ENCODE measurements at places on chromosomes 4 and X.

DNA sequence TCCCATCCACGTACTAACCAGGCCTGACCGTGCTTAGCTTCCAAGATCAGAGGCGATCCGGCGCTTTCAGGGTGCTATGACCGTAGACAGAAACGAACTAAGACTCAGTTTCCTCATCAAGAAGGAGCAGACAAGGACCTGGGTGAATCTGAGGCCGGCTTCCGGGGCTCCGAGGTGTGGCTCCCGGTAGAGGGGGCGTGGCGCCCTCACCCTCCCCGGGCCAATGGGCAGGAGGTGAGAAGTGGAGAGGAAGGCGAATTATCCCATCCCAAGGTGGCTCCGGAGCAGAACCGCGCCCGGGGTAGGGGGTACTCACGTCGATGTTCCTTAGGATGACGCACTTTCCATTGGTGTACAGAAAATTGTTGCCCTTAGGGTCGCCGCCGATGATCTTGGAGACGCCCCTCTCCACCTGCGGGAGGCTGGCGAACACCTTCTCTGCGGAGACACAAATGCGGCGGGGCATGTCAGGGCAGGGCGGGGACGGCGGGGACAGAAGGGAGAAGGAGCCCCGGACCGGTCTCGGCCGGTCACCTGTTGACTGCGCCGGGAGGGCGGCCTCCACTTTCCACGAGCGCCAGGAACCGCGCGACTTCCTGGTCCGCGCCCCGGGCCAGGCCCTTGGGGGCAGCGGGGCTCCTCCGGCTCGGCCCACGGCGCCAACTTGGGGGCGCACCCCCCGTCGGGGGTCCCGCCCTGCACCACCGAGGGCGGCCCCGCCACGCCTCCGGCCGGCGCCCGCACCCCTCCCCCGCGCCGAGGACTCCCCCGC, 616 bp downstream of the WDR1 start:
- DNase-seq = peak; percentile 57

DNA sequence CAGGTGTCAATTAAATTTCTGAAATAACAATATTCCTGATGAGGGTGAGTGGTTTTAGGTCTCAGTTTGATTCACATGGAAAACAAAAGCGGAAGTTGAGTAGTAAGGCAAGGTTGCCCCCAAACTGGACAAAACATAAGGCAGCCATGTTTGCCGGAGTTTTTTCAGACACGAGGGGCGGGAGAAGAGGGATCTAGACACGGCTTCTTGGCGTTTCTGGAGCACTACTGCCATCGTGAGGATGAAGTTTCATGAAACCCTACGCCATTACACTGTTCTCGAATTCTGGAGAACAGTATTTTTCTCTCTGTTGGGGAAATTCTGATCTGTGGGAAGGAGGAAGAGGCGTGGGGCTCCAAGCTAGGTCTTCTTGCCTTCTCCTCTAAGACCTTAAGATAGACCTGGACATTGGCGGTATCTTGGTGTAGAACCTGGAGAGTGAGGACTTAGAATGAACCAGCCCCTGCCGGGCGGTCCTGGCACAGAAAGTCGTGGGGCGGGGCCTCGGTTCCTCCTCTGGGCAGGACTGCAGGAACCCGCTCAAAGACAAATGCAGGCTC, 160.3 kb downstream of the OR13H1 start:
- no peak for DNase-seq

DNA sequence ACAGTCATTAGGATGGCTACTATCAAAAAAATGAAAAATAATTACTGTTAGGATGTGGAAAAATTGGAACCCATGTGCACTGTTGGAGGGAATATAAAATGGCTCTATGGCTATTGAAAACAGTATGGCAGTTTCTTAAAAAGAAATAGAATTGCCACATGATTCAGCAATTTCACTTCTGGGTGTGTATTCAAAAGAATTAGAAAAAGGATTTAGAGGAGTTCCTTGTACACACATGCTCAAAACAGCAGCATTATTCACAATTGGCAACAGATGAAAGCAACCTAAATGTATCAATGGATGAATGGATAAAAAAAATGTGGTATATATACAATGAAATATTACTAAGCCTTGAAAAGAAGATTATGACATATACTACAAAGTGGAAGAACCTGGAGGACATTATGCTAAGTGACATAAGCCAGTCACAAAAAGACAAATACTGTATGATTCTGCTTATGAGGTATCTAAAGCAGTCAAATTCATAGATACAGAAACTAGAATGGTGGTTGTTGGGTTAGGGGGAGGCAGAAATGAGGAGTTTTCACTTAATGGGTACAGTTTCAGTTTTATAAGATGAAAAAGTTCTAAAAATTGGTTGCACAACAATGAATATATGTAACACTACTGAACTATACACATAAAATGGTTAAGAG, 123.2 kb downstream of the ELOVL6 start:
- DNase-seq = no peak

DNA sequence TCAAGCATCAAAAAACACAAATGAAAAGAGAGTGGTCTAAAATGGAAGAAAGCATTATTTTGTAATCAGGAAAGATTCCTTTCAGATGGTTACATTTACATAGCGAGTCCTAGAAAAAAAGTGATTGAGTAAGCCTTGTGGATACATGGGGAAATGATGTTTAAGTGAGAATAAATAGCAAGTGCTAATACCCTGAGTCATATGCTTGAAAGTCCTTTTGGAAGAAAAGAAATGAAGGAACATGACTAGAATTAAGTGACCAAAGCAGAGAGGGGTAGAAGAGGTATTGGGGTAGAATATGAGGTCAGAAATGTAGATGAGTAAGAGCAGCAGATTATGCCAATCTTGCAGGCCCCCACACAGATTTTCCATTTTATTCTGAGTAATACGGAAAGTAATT, 814.8 kb upstream of the GRID2 start:
- no peak for DNase-seq

DNA sequence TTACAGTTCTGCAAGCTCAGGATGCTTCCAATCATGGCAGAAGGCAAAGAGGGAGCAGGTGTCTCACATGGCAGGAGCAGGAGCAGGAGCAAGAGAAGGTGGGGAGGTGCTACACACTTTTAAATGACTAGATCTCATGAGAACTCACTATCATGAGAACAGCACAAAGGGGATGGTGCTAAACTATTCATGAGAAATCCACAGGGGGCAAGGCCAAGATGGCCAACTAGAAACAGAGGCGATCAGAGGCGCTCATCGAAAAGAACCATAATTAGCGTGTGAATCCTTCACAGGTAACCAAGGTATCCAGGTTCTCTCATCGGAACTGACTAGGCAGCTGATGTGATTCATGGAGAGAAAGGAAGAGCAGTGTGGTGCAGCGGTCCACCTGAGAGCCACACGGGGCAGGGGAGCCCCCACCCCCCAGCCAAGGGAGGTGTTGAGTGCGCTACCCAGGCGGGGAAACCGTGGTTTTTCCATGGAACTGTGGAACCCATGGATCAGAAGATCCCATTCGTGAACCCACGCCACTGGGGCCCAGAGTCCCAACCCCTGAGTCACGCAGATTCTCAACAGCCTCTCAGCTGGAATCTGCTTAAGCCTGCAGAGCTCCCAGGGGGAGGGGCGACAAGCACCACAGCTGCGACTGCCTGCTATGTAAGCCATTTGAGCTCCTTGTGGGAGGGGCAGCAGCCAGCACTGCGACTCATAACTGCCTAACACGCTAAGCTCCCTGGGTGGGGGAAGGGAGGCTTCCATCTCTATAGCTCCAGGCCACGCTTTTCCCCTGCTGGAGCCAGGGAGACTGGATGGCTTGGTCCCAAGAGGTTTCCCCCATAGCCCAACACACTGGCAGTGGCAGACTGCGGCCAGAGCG, 46.7 kb downstream of the FGF16 start:
- no peak for DNase-seq

- DNase-seq = no peak
These were observed 526.0 kb downstream of the CFAP47 start for GRCh38 chrX:36445566-36445965.

DNA sequence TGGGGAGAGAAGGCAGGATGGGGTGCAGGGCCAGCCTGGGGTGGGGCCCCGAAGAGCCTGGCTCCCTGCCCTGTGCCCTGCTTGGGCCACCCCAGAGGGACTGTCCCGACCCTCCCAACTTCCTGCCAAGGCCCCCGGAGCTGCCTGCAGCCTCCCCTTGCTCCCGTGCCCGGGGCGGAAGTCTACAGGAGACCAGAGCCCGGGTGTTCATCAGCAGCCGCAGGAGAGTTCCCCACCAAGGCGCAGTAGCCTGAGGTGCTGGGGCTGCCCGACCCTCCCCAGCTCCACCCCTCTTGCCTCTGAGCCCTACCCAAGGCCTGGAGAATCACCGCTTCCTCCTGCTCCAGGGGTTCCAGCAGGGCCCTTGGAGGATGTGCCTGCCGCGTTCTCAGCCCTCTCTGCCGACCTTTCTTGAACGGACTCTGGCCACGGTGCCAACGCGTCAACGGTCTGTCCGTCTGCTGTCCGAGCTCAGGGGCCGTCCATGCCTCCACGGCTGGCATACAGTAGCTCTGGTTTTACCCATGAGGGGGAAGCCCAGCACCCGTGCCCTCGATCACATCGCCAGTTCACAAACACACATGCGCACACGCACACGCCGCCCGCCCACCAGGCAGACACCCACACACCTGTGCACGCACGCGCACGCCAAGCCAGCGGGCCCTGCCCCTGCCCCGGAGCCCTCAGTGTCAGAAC, 36.0 kb upstream of the SPON2 start:
- no peak for DNase-seq

DNA sequence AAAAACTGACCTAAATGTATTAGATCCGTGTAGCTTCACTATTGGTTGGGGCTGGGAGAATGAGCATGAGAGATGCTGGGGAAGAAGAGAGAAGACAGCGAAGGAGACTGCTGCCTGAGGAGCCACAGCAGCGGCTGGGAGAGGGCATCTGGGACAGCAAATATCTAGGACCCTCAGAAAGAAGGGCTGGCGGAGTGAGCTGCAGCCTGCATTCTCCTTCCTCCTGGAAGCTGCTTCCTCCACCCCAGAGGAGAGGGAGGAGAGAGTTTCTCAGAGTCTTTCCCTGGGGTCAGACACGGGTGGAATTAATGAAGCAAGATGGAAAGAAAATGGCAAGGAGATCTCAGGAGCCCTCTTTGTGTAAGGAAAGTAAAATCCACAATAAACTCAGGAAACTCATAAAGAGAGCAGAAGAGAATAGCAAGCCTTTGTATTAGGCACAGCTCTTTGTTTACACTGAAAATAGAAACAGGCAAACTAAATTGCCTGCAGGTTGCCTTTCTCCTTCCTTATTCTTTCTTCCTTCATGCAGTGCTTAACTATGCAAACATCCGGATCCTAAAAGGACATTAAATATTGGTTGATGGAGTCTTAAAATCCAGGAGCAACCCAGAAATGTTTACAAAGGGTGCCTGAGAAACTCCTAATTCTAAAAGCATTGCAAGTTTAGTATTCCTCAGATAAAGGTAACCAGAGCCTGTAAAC, 130.3 kb upstream of the GALNT7 start:
- DNase-seq = no peak

DNA sequence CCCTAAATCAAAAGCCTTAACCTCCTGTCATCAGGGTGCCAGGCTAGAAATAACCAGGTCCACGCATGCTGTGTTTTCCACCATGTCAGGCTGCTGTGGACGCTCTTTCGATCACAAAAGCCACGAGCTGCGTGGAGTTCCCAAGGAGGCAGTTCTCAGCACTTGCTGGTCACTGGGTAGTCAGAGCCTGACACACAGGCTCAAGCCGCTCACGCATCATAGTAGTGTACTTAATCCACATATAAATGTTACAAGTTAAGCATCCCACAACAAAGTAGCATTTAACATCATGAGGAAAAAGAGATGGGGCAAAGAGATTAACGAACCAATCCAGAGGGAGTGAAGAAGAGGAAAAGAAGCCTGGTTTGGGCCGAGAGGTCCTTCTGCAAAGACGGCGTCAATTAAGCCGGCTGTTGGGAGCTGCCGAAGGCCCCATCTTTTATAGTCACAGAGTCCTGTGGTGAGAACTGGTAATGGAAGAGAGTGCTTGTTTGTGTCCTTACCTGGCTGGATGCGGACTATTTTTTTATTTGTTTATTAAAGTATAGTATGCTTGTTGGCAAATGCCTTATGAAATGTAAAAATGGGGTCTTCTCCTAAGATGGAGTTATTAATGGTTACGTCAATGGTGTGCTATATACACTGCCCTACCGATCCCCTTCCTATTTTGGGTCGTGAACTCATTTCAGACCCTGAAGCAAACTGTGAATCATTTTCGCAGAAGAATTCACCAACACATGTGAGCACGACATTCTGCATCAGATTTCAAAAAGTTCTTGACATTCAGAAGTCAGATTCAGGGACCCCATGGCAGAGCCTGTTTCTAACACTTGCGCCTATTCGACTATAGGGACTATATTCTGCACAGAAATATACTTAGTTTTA, 675 bp downstream of the PRIMPOL start:
- no peak for DNase-seq

- DNase-seq = no peak
These were observed 566.6 kb downstream of the GALNTL6 start for GRCh38 chr4:172379834-172380233.

Measured in activated CD4-positive, alpha-beta T cell treated with anti-CD3 and anti-CD28 coated beads, Interleukin-2, amount 50 U/mL, for 4 hours (primary cell).